GM23338 (cell line): ENCODE measurements at places on chromosomes 12 and 14.

DNA sequence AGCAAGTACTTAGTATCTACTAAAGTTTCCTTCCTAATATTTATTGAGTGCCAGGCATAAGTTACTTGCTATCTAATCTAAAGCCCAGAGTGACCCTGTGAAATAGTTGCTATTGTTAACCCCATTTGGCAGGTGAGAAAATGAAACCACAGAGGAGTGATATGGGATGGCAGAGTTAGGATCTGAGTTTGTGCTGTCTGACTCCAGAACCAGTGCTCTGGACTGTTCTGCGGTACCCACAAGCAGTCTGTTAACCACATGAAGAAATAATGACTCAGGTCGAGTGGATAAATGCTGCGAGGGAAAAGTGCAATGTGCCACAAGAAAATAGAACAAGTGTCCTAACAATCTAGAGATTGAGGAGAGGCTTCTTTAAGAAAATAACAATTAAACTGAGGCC lies 60.7 kb upstream of the GZMB start:
- no peaks in the 10 kb centered on the region for H3K36me3 ChIP-seq
- no peak overlapping the region for H3K27ac ChIP-seq
- H3K27me3 ChIP-seq: no peaks in the 10 kb centered on the region
- no peak overlapping the region for H3K4me3 ChIP-seq

GRCh38 chr12:108722992-108723766 lies 8.1 kb downstream of the CORO1C start:
- H3K4me3 ChIP-seq: no peak overlapping the region
- 0 out of 2 replicates have a peak overlapping the region, but pooled peaks have one; percentile 3 for H3K27ac ChIP-seq
- H3K36me3 ChIP-seq: no peaks in the 10 kb centered on the region
- H3K27me3 ChIP-seq: no peaks in the 10 kb centered on the region
- peaks cover 38% of the 10 kb centered on the region for H3K4me1 ChIP-seq

DNA sequence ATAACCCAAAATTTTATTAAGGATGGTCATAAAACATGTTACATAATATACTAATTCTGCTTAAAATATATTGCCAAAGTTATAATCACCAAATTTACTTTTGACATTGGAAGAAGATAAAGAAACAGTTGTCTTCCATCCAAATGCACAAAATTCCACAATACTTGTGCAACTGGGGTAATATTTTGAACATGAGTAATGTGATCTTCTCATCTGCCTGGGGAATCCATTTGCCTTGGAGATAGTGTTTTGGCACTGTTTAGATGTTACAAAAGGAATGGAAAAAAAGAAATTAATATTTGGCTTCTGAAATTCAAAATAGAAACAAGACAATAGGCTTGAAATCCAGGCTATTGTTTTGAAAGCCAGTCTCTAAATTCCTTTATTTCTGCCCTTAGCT lies 9.1 kb downstream of the GPR19 start:
- H3K4me3 ChIP-seq: no peak overlapping the region
- no peaks in the 10 kb centered on the region for H3K36me3 ChIP-seq
- H3K27me3 ChIP-seq: no peaks in the 10 kb centered on the region
- peaks cover 14% of the 10 kb centered on the region for H3K4me1 ChIP-seq
- H3K27ac ChIP-seq: no peak overlapping the region

DNA sequence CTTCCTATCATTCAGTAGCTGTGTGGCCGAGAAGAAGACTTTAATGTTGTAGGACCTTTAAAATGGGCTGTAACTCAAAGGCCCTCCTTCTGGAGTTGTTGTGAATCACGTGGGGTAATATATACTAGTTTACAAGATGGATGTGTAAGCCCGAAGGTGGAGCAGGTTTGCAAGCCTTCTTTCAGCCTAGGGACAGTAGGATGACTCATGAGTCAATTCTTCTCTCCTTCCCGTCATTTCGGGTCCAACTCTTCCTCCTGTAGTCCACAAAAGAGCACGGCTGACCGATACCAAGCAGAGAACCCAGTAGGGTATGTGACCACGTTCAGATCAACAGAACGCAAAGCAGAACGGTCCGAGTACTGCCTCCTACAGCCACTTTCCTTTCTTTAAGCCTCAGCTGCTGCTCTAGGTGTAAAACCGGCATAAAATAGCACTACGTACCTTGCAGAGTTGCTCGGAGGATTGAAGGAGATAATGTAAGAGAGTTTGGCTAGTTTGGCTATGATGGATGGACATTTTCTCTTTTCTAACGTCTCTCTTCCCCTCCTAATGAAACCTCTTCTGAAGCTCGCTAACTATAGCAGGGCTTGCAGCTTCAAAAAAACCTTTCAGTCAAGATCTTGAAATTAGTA lies 1.3 kb upstream of the RASSF3 start:
- H3K27me3 ChIP-seq: no peaks in the 10 kb centered on the region
- H3K4me1 ChIP-seq: peaks cover 21% of the 10 kb centered on the region; the same call in 1 of the 2 replicates
- no peaks in the 10 kb centered on the region for H3K36me3 ChIP-seq
- peak overlapping the region; percentile 99 for H3K4me3 ChIP-seq
- DNase-seq: peak; percentile 64
